ENCODE measurements at places on chromosomes 5 and 9.

DNA sequence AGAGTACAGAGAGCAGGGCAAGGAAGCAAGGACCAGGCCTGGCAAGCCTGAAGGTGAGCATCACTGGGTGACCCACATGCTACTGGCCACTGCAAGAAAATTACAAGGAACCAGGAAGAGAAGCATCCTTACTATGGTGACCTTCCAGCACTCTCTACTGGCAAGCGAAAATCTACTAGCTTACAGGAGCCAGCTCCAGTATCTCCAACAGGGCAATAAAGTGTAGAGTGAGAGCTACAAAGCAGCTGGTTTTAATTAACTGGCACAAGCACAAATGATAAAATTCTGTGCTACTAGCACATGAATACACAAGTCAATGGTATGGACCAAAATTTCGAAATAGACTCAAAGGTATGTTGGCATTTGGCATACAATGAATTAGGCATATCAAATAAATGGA, 113.3 kb upstream of the CAST start:
- DNase-seq, result no peak

DNA sequence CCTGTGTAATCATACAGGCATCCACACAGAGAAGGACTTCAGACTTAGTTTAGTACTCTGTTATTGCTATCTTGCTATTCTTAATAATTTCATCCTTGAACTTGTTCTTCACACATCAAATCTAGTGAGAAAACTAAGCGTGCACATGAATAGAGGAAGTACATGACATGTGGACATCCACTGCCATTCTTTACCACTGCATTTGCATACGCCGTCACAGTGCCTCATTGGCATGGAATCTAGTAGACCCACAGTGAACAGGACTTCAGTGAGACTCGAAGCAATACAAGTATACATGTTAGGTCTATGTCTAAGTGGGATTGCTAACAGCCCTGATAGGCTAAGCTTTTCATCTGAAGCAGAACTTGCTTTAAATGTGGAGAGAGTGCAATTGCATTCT, 592.1 kb downstream of the TLE4 start:
- DNase-seq, result no peak

- peak; percentile 70 for DNase-seq
Measured at GRCh38 chr5:72510610-72511181, 3.5 kb upstream of the ZNF366 start.

- no peak for DNase-seq
Measured at GRCh38 chr9:89352451-89352850, 34.2 kb downstream of the SECISBP2 start.

DNA sequence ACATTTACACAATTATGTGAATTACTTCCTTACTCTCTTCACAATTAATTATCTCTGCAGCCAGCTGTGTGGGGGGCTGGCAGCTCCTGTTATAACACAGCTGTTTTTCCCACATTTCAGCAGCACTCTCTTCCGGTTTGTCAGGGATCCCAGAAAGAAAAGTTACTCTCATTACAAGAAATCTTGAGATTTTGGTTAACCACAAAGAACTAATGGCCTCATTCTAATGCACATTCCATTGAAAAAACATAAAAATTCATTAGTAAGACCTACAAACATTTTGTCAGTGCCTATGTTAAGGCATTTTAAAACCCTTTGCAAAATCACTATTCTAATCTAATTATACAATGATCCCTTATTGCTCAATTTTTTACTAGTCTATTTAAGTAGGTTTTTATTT, 64.1 kb downstream of the PDE4D start:
- DNase-seq, result no peak

GRCh38 chr5:92508271-92508670, 1072.7 kb downstream of the NR2F1-AS1 start:
- DNase-seq, result no peak

- no peak for DNase-seq
Measured at GRCh38 chr5:90022711-90023053, 386.9 kb downstream of the CETN3 start.

DNA sequence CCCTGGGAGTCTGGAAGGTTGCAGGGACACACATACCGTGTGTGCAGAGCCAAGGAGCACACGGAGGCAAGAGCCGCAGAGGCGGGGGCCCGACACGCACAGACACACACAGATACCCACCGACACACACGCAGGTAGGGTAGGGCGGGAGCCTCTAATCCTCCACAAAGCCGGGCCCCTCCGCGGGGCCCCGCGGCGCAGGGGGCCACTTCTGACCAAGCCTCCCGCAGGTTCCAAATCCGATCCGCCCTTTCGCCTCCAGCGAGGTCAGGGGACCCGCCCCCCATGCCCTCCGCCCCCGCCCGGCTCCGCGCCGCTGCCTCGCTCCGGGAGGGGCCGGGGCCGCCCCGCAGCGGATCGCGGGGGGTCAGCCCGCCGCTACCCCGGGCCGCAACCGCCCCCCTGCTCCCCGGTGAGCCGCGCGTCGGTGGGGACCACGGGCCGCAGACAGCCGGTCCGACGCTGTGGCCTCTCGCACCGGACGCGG, 1.4 kb upstream of the LMX1B start:
- DNase-seq, result peak; percentile 50

GRCh38 chr5:143372187-143372829, 31.2 kb downstream of the NR3C1 start:
- no peak for DNase-seq

- DNase-seq, result no peak
Measured at GRCh38 chr9:110752766-110753165, 84.2 kb downstream of the MUSK start.

GRCh38 chr9:107425101-107426025, 64.2 kb downstream of the KLF4 start:
- peak; percentile 95 for DNase-seq

DNA sequence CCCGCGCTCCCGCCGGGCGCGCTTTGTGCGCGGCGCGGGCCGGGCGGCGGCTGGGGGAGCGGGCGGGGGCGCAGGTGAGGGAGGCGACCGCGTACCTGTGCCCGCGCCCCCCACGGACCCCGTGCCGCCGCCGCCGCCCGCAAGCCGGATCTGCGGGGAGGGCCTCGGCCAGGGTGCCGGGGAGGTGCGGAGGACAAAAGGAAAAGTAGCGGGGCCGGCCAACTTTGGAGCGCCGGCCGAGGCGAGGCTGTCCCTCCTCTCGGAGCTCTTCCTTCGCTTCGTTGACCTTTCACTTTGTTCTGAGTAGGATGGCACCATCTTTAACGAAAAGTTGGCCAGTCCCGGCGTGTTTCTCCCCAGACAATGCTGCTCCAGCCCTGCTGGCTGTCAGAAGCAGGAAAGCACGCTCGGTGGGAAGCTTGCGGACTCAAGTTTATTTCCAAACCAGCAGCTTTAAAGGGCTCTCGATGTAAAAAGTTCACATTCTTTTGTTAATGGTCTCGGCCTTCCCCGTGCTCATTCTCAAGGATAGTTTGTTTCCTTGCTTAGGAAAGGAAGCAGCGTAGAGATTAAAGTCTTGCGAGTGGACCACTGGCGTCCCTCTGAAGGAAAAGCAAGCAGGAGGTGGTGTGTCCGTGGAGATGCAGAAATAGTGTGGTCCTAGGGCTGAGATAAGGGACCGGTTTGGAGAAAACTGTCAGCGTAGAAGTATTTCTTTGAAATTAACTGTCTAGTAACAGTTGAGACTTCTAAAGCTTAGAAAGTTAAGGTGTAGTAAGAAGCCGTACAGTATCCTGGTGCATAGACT, 639 bp downstream of the EHMT1 start:
- DNase-seq, result peak; percentile 73

- no peak for DNase-seq
Measured at GRCh38 chr5:179620293-179620692, 3.2 kb downstream of the HNRNPH1 start.

GRCh38 chr5:178286226-178287090, 53.9 kb upstream of the PHYKPL start:
- peak; percentile 48 for DNase-seq

- no peak for DNase-seq
Measured at GRCh38 chr5:1878050-1878849, 4.5 kb downstream of the IRX4 start.

- DNase-seq, result peak; percentile 40
Measured at GRCh38 chr9:128163523-128164306, 3.6 kb downstream of the BBLN start.

DNA sequence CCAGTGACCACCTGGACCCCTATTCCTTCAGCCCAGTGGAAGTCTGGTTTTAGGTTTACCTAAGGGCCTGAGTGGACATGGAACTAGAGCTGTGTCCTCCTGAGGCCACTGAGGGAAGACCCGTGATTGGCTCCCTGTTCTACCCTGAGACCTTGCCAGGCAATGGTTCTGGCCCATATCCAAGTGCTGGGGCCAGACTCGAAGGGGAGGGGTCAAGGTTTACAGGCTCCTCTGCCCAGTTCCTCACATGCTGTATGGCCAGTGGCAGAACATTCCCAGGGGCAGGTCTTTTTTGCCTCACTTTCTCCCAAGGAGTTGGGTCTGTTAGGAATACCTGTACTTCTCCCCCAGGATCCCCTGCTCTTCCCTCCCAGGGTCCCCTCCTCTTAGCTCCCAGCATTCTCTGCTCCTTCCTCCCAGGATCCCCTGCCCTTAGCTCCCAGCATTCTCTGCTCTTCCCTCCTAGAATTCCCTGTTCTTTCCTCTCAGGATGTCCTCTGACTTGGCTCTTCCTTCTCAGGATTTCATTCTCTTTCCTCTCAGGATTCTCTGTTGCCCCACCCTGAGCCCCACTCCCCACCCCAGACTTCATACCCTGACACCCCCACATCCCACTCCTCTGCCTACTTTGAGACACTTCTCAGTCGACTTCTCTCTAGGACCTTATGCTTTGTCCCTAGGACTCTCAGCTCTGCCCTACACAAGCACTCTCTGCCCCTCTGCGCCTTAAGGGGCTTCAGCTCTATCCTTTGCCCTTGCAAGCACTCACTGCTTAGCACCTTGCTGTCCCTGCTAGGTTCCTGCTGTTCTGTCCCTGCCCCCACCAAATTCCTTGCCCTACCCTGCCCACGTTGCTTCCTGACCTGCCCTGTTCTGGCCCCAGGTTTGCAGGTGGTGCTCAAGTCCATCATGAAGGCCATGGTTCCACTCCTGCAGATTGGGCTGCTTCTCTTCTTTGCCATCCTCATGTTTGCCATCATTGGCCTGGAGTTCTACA, 36.5 kb downstream of the CACNA1B start:
- DNase-seq, result no peak

DNA sequence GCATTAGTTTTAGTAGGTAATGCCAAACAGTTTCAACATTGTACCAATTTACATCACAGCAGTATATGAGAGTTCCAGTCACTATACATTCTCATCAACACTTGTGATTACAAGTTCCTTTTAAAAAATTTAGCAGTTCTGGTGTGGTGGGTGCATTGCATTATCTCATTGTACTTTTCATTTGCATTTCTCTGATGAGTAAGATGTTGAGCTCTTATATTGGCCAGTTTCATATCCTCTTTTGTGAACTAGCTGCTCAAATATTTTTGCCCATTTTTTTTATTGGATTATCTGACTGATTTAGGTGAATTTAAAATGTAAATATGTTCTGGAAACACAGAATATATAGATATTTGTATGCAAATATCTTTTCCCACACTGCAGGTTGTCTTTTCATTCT, 160.9 kb upstream of the NR3C1 start:
- no peak for DNase-seq

GRCh38 chr9:18126831-18127498, 347.0 kb upstream of the ADAMTSL1 start:
- DNase-seq, result no peak

GRCh38 chr9:98625728-98626127, 83.0 kb downstream of the GABBR2 start:
- DNase-seq, result no peak

GRCh38 chr5:176541338-176542134, 4.3 kb upstream of the RNF44 start:
- no peak for DNase-seq

DNA sequence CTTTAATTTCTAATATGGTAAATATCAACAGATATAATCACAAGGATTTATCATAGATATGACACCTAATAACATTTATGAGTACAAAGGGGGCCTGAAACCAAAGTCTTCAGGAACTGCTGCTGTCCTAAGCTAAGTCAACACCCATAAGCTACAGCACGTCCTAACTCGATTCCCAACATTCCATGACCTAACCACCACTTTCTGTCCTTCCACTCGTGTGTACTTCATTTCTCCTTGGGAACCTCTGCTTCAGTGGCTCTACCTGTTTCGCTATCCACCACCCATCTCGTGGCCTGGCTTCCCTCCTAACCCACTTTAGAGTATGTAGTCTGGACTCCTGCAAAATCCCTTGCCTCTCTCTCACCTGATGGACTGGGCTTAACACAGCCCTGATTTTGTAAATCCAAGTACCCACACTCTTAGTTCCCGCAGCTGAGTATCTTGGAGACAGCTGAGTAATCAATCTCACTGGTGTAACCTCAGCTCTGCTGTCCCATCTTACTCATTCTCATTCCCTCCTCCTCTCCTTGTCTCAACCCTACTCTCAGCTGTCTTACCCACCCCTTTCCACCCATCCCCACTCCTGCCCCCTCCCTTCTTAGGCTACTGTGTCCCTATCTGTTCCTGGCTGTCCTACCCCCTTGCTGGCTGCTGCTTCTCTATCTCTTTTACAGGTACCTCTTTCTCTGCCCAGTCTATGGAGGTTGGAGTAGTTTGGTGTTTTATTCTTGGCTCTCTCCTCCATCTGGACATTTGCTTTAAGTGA, 101.8 kb downstream of the MAST4 start:
- no peak for DNase-seq

- DNase-seq, result peak; percentile 79
Measured at GRCh38 chr5:122154910-122155309, 25.6 kb downstream of the ZNF474 start.

- DNase-seq, result no peak
Measured at GRCh38 chr5:995318-995717, 13.3 kb upstream of the NKD2 start.

DNA sequence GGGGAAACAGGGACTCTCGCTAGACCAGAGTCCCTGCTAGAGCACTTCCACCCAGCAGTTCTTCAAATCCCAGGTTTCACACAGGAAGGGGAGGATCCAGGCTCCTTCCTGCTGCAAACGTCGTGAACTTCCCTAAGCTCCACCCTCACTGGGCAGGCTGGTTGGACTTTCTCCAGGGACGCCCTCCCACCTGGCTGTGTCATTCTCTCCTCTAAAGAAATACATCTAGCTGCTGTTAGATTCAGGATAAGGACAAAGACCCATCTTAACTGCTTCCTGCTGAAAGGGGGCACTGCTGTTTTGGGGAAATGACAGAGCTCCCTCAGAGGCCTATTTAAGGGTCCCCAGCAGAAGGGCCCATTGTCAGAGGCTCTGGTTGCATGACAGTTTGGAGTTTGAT, 230.7 kb downstream of the SEMA6A start:
- no peak for DNase-seq

GRCh38 chr5:31407921-31408693, 123.8 kb downstream of the DROSHA start:
- DNase-seq, result no peak

- no peak for DNase-seq
Measured at GRCh38 chr9:97874624-97875023, 21.6 kb downstream of the FOXE1 start.

GRCh38 chr5:95424526-95424925, 33.4 kb downstream of the FAM81B start:
- no peak for DNase-seq

- no peak for DNase-seq
Measured at GRCh38 chr9:9792144-9792857, 820.5 kb downstream of the PTPRD start.

- DNase-seq, result no peak
Measured at GRCh38 chr9:123335193-123335985, 20.6 kb upstream of the CRB2 start.

All from sigmoid colon (tissue), 7 donors.